ENCODE measurements at places on chromosomes 6 and 20.

GRCh38 chr20:63446216-63447024 lies 26.0 kb downstream of the KCNQ2 start:
- no peak for DNase-seq

GRCh38 chr20:35503841-35504561 lies 25.5 kb downstream of the C20orf173 start:
- no peak for DNase-seq

DNA sequence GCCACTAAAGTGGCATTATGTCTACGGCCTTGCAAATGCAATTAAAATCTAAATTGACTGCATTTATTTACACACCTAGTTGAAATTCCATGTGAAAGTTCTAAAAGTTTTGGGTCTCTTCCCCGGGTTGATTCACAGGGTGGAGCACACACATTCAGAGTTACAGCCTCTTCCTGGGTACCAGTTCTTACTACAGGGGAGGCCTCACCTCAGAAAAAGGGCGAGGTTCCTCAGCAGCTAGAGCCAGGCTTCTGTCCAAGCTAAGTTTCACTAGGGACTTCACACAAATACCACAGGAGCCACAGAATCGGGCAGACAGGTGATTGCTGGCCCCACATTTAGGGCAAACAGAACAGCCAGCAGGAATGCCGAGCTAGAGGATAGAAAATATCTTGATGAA lies 52.7 kb downstream of the DZANK1 start:
- peak; percentile 45 for DNase-seq

GRCh38 chr20:18567739-18568091 lies 483 bp downstream of the SMIM26 start:
- DNase-seq: no peak

DNA sequence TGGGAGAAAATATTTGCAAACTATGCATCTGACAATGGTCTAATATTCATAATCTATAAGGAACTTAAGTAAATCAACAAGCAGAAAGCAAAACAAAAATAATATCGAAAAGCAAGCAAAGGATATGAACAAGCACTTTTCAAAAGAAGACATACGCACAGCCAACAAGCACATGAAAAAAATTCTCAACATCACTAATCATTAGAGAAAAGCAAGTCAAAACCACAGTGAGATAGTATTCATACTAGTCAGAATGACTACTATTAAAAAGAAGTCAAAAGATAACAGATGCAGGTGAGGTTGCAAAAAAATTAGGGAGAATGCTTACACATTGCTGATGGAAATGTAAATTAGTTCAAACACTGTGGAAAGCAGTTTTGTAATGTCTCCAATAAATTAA lies 410.2 kb downstream of the MMUT start:
- DNase-seq: no peak

DNA sequence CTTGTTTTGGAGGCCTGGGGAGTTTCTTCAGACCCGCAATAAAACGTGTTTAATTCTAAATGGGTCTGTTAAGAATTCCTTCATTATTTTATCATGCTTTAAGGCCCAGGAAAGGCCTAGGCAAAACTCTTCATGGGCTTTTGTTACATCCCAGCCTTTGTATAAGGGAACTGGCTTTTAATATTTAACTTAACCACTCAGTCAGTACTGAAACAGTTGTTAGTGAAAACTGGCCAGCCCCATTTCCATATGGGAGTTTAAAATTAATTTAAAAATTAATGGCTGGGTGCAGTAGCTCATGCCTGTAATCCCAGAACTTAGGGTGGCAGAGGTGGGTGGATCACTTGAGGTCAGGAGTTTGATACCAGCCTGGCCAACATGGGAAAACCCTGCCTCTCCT lies 213.2 kb upstream of the FKBP1C start:
- no peak for DNase-seq

DNA sequence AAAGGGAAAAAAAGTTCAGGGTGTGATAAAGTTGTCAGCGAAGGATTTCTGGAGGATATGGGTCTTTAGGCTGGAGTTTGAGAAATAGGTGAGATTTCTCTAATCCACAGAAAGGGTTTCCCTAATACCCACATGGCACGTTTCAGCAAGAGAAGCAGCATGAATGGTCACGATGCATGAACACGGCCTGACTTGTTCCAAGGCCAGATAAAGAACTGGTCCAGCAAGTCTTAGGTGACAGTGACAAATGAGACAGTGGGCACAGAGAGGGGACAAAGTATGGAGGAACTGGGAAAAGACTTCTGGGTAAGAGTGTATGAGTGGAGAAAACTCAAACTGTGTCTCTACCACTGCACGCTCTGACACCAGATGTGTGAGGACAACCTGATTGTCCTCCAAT lies 262.0 kb upstream of the FOXQ1 start:
- DNase-seq: no peak

DNA sequence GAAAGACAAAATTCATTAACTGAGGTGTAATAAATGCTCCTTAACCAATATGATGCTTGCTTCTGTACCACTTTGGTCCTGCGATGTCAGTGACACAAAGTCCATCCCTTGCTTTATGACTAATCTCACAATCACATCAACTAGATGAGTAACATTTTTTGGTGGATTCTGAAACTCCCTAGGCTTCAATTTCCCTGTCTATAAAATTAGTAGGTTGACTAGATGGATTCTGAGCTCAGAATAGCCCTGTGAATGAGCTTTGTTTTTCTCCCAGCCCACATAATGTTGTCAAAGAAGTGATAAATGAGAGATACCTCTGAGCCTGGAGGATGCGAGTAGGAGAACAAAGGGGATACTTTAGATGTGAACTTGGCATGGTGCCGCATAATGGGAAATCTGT lies 9.1 kb downstream of the TXLNB start:
- no peak for DNase-seq

GRCh38 chr6:140766999-140767398 lies 1365.7 kb upstream of the GJE1 start:
- no peak for DNase-seq

- peak; percentile 40 for DNase-seq
Measured at GRCh38 chr6:118263921-118264486, 284.1 kb upstream of the PLN start.

DNA sequence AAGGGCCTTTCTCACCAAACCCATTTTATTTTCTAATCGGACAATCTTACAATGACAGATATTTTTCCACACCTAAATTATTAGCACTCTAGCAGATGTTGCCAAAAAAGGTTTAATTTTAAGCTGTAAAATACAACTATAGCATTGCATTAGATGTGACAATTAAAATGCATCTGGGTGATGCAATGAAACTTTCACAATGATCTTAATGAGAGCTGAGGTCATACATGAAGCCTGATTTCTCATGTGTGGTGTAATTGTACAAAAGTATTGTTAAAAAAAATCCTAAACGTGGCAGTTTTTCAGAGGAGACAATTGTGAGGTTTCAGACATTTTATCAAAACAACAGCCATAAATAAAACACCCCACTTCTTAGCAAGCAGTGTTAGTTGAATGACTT lies 606.0 kb downstream of the HDGFL1 start:
- DNase-seq: no peak

DNA sequence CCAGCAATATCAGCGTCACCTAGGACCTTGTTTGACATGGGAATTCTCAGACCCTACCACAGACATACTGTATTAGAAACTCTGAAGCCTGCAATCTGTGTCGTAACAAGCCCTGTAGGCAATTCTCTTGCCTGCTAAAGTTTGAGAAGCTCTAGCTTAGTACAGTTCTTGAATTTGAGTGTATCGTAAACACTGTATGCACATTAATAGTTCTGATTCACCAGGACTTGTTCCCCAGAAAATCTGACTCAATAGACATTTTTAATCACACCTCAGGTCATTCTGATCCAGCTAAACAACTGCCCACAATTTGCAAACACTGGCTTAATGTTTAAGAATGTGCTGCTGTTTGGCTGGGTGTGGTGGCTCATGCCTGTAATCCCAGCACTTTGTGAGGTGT lies 414.3 kb downstream of the TFAP2A start:
- no peak for DNase-seq

DNA sequence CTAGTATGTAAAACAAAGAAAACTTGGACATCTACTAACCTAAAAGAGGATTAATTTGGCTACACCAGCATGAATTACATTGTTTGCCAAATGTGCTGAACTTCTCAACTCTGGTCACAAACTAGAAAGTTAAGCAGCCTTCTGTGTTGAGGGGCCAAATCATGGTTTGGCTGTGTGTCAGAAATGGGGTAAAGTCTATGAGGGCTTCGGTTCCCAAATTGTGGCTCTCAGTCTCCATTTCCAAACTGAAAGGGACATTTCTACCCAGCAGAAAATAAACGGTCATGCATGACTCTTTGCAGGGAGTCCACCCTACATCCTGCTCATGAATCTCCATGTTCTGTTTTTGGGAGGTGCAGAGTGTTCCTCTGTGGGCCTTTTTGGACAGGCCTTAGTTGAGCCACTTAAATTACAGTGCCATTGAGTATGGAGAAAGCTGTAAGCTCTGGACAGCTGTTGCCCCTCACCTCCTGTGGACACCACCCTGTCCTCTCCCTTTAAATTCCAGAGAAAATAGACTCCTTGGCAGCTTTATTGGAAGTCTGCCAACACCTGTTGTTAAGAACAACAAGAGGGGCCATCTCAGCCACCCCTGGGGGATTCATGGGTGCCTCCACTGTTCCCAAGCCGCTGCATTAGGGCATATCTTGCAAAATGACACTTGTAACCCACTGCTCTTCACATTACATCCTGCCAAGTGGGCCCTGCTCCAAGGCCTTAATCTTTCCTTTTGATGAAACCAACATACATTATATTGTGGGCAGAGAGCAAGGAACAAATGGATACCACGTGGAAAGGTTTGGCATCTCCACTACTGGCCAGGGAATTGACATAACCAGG lies 27.5 kb upstream of the SNRPC start:
- DNase-seq: no peak

DNA sequence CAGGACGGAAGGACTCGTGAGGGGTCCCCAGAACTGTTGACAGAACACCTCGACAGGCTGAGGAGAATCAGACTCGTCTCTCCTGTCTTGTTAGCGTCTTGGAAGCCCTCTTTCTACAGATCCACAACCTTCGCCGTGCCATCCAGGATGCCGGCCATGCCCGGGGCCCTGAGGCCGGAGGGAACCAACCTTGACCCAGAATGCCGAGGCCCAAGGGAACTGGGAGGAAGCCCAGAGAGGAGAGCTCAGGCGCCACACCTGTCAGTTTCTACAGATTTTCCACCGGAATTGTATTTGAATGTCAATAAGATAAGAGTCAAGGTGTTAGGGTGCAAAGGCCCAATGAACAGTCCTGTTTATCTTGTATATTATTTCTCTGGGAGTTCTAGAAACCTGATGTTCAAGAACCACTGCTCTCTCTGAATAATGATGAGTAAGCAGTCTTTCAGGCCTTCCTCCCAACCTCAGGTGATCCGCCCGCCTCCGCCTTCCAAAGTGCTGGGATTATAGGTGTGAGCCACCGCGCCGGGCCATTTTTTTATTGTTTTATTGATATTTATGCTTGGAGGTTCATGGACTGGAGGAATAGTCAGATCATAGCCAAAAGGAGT lies 799 bp upstream of the ME1 start:
- DNase-seq: no peak

- no peak for DNase-seq
Measured at GRCh38 chr6:41071501-41071922, 644 bp downstream of the OARD1 start.
